ENCODE measurements at places on chromosomes 2 and 18.
A peak's percentile ranks its signal among the peaks of the same experiment; 100 is the strongest.

- DNase-seq: no peak
Measured at GRCh38 chr2:147846412-147847081, 1.7 kb downstream of the ACVR2A start.

- no peak for DNase-seq
Measured at GRCh38 chr2:130737592-130737991, 8.7 kb downstream of the GPR148 start.

GRCh38 chr2:234422981-234423431, 73.9 kb downstream of the ARL4C start:
- DNase-seq: no peak

- DNase-seq: no peak
Measured at GRCh38 chr2:134642938-134643337, 75.9 kb downstream of the TMEM163 start.

- no peak for DNase-seq
Measured at GRCh38 chr2:105127289-105127915, 89.5 kb downstream of the MRPS9 start.

GRCh38 chr2:152962446-152962845, 244.0 kb downstream of the ARL6IP6 start:
- DNase-seq: no peak

GRCh38 chr2:85385746-85386145, 24.4 kb downstream of the CAPG start:
- DNase-seq: no peak

GRCh38 chr2:231887756-231888155, 38.4 kb downstream of the NPPC start:
- no peak for DNase-seq

DNA sequence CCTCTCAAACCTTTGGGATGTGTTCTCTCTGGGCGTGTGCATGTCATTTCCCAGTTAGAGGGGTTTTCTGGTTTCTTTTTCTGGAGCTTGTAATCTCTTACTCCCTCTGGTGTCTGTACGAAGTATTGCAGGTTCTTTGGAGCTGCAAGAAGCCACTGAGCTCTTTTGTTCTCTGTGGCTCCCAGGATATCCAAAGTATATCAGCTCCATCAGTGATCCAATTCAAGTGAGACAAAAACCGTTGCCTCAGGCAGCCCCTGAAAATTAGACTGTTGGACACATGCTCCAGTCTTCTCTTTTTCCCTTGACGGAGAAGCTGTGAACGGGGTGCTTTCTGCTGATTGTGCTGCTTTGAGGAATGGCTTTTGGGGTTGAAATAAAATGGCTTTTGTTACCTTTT, 59.0 kb upstream of the LDLRAD4 start:
- DNase-seq: peak; percentile 14

DNA sequence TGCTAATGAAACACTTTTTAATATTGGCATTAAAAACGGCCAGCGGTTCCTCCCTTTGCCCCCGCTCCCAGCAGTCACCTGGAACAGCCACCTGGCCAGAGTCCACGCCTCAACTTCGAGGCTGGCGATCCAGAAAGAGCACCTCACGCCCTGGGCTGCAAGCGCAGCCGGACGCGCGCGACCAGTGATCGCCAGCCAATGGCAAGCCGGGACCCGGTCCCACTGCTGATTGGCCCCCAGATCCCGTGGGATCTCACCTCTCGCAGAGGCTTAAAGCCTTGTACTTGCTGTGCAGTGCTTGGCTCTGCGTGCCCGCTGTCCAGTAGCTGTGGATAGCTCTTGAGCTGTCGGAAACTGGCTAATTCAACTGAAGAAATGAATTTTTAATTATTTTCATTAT, 4.1 kb upstream of the RBM45 start:
- DNase-seq: no peak

DNA sequence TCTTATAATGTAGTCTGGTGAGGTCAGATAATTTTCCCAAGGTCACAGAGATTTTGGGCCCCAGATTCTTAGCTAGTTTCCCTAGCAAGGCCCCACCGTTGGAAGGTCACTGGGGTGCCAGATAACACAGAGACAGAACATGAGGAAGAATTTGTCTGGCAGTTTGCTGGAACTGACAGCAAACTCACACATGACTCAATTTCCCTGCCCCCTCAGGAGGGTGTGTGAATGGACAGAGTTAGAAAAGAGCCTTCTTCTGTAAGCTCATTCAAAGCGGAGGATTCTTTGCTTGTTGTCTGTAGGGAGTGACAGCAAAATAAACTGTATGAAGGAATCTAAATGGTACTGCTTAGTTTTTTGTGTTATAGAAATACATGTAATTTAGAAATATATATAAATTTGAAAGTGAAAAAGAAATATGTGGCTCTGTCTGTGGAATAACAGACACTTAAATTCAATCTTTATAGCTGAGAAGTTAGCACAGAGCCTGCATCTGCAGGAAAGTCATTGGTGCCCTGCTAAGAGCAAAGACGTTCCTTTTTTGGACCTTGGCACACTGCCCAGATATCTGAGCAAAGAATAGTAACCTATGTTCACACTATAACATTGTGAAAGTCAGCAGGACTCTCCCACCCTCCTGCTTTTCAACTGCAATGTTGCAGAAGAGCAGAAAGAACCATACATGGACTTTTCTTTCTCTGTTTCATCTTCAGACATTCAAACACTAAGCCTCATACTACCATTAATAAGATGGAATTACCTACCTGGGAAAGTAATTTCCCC, 2.1 kb downstream of the MDH1 start:
- DNase-seq: no peak

DNA sequence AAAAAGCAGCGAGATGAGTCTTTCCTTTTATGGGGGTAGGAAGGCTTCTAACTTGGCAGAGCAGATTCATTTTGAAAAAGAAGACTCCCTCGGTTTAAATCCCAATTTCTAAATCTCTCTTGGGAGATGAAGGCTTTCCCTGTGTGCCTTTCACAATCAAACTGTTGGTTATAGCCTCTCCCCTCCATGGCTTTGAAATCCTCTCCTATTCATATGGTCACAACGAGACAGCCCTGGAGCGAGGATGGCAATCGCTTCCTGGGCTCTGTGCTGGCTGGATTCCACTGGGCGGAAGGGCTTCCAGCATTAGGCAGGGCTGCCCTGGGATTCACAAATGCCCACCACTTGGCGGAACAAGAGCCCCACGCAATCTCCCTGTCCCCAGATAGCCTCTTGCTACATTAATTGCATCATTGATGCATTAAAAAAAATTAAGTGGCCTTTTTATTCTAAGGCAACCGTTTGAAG, 1.6 kb downstream of the CAVIN2 start:
- DNase-seq: no peak

DNA sequence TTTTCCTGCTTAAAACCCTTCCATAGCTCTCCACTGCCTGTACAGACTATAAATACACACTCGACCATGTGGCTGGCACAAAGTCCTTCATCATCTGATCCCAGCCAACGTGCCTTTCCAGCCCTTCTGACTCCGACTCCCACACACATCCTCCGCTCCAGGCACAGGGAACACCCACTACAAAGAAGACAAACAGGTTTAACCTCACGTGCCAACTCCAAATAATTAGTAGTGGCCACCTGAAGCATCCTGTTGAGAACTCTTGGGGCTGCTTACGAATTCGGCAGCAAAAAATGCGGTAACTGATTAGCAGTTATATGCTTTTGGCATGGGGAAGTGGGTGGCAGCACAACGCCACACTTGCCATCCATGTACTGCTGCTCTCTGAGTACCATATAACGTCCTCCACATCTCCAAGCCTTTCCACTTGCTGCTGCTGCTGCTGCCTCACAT, 12.1 kb downstream of the SPIRE1 start:
- DNase-seq: no peak

GRCh38 chr2:10331702-10332401, 29.1 kb downstream of the HPCAL1 start:
- no peak for DNase-seq

GRCh38 chr18:22152093-22152492, 17.3 kb upstream of the GATA6 start:
- DNase-seq: no peak

DNA sequence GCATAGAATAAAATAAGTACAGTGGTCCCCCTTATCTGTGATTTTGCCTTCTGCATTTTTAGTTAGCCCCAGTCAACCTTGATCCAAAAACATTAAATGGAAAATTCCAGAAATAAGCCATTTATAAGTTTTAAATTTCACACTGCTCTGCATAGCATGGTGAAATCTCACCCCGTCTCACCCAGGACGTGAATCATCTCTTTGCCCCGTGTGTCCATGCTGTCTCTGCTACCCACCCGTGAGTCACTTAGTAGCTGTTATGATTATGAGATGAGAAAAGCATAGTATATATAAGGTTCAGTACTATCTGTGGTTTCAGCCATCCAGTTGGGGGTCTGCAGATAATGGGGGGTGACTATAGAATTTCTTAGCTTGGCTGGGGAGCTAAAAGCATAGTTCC, 67.3 kb downstream of the RHBDD1 start:
- peak; percentile 86 for DNase-seq

- no peak for DNase-seq
Measured at GRCh38 chr2:152328013-152328412, 7.0 kb upstream of the FMNL2 start.

DNA sequence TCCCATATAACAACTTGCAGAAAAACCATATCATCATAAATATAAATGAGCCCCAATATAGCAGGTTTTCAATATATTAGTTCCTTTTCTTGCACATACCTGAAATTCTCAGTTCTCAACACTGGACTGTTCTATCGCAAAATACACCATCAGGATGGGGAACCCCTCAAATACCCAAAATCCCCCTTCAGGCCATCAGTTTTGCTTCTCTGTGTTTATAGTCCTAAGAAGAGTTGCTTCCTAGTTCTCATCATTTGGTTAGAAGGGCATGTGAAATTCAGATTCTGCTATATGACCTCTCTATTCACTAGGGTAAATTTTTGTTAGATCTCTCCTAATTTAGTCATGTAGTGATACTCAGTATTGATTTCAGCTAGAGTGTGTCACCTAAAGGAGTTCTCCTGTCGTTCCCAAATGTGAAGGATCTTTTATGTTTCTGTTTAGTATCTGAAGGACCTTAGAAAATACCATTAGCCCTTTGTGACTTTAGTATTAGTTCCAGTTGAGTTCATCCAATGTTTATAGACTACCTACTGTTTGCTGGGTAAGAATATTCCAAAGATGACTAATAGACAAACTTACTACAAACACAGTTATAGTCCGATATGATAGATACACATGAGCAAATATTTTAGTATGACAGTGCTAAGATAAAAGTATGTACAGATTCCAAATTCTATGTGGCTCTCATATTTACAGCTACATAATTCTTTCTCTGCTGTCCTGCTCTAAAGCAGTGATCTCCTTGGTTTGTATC, 115.8 kb downstream of the TTC27 start:
- no peak for DNase-seq

- no peak for DNase-seq
Measured at GRCh38 chr18:47492691-47493090, 241.2 kb upstream of the SKOR2 start.

GRCh38 chr2:26457695-26458364, 20.1 kb downstream of the OTOF start:
- DNase-seq: no peak

- no peak for DNase-seq
Measured at GRCh38 chr2:160365716-160366367, 127.8 kb downstream of the RBMS1 start.

- DNase-seq: no peak
Measured at GRCh38 chr2:235613649-235614048, 119.8 kb downstream of the AGAP1 start.

DNA sequence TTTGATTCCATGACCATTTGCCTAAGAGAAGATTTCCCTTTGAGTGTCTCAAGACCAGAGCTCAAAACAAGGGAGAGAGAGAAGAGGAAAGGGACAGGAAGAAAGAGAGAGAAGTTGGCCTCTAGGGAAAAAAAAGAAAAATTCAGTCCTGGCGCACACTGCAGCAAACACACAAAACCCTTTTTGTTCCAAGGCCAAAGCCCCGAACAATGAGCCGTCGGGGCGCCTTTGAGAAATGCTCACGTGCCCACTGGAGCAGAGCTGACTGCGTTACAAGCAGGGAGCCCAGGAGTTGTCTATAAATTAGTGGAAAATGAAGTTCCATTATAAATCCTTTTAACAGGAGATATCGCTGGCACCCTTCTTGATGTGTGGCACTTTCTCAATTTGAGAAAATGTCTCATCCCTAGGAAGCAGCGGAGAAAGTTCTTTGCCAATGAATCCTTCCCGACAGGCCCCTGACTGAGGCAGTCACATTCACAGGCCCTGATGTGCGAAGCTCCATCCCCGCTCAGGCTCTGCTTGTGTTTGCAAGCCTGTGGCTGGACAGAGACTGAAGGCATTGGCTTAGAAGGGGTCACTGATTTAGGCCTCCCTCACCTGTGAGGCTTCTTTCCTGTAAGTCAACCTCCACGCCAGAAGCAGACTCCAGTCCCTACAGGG, 32.1 kb upstream of the NCKAP5 start:
- DNase-seq: no peak

GRCh38 chr2:199467066-199467822, 9.5 kb upstream of the SATB2 start:
- DNase-seq: no peak

- peak; percentile 28 for DNase-seq
Measured at GRCh38 chr18:43847164-43848091, 570.1 kb upstream of the SYT4 start.

GRCh38 chr2:168961450-168962229, 60.5 kb downstream of the G6PC2 start:
- peak; percentile 56 for DNase-seq

DNA sequence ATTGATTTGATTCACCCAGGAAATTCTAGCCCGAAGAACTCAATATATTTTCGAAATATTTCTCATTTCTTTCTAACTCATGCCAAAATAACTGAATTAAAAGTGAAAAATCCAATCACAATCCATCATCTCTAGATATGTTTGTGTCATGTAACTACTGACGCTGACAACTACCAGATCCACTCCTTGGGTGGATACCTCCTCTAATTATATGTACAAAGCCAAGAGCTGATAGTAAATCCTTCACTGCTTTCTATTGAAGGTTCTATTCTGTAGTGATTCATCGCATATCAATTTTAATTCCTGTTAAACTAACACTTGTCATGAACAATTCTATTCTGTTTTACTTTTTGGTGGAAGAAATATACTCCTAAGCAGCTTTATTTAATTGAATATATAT, 1056.6 kb upstream of the NXPH2 start:
- DNase-seq: no peak

DNA sequence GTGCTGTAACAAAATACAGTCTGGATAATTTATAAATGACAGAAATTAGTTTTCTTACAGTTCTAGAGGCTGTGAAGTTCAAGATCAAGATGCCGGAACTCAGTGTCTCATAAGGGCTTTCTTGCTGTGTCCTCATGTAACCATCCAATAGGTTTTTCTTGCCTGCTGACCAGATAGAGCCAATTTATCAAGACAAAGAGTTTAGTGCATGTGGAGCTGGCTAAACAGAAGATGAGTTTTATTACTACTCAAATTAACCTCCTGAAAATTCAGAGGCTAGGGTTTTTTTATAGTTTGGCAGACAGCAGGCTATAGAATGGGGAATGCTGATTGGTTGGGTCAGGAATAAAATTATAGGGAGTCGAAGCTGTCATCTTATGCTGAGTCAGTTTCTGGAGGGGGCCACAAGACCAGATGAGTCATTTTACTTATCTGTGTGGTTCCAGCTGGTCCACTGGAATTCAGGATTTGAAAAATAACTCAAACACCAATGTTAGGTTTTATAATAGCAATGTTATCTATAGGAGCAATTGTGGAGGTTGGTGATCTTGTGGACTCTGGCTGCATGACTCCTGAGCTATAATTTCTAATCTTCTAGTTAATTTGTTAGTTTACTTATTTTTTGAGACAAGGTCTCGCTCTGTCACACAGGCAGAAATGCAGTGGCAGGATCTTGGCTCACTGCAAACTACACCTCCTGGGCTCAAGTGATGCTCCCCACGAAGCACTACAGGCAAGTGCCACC, 3.2 kb upstream of the PDK1 start:
- DNase-seq: no peak

- DNase-seq: no peak
Measured at GRCh38 chr2:54760310-54760709, 36.8 kb downstream of the EML6 start.
